ENCODE measurements at places on chromosomes 7 and 10. TPM values are rescaled to one million over a fixed set of nuclear protein-coding genes. Genes with fewer than 3 reads are reported as not detected.

DNA sequence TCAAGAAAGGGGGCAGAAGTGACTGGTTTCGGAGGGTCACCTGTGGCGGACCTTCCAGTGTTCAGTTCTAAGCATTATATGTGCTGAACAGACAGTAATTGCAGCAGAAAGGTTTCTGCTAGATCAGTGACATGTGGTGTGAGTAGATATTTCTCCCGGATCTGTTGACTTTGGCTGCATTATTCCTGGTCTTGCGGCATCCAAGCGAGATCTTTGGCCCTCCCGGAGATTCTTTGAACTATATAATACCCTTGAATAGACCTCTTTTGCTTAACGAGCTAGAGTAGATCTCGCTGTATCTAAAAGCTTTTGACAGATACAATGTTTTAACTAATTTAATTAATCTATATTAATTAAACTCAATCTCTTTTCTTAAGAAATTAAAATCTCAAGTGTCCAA, 99.8 kb downstream of the PTN start:
- no peaks in the 10 kb centered on the region for H3K36me3 ChIP-seq
- no peak overlapping the region for H3K27ac ChIP-seq
- DNase-seq: no peak
- H3K27me3 ChIP-seq: no peaks in the 10 kb centered on the region
- H3K4me3 ChIP-seq: no peak overlapping the region

DENND10 gene
- 53.7 TPM for total RNA-seq

ADRB1 gene
- 0.24 TPM for total RNA-seq

- no peak overlapping the region for H3K4me3 ChIP-seq
- H3K4me1 ChIP-seq: peaks cover 34% of the 10 kb centered on the region
- H3K36me3 ChIP-seq: peaks cover 33% of the 10 kb centered on the region
- no peak for DNase-seq
- no peaks in the 10 kb centered on the region for H3K27me3 ChIP-seq
These were observed 79.9 kb downstream of the FGFR2 start for GRCh38 chr10:121518333-121518732.

DNA sequence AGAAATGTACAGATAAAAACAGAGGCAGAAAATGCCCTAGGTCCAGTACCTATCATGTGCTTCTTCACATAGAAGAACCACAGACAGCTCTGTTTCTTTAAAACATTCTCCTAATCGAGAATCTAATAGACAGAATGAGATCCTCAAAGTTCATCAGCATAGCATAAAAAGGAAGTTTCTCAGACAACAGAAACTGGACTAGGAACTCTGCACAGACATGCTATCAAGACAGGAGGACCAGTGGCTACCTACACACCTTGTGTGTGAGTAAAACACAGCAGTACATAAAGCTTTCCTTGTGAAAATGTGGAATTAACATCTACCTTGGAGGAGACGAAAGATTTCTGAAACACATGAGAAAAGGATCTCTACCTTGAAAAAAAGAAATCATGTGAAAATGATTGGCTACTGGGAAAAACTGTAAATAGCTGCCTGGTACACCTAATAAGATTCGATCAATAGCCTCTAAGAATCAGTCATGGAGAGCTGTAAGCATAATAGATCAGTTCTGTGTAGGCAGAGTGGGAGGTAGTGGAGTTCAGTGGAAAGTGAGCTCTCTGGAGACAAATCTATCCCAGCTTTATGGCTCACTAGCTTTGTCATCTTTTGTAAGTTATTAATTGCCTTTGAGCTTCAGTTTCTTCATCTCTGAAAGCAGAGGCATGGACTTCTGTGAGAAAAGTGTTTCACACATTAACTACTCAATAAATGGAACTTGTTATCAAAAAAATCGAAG, 26.7 kb downstream of the ELAPOR2 start:
- no peak overlapping the region for H3K4me3 ChIP-seq
- no peak overlapping the region for H3K27ac ChIP-seq
- peaks cover 24% of the 10 kb centered on the region for H3K4me1 ChIP-seq
- no peaks in the 10 kb centered on the region for H3K36me3 ChIP-seq
- no peaks in the 10 kb centered on the region for H3K27me3 ChIP-seq

HOXA7 gene
- total RNA-seq: not detected

DNA sequence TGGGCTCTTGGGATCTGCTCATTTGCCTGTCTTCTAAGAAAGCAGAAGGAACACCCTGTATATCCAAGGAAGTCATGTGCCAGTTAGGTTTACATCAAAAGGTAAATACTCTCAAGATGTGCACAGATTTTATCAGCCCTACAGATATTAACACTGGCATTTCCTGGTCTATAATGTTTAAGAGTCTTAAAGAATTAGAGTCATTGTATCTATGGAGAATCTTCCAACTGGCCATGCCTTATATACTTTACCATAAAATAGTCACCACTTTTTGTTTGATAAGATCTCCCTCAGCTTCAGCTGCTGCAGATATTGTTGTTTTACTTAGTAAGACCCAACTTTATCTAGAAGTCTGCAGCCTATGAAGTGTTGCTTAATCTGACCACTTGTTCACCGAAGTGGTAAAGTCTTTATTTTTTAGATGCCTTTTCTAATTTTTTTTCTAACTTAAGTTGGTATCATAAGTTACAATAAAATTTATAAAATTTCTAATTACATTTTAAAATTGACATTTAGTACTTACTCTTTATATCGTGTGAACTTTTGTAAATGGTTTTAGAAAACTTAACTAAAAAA, 58.5 kb downstream of the CPED1 start:
- H3K27me3 ChIP-seq: no peaks in the 10 kb centered on the region
- H3K4me1 ChIP-seq: peaks cover 15% of the 10 kb centered on the region
- no peak overlapping the region for H3K27ac ChIP-seq

- no peak overlapping the region for H3K4me3 ChIP-seq
- H3K27ac ChIP-seq: no peak overlapping the region
- H3K4me1 ChIP-seq: no peaks in the 10 kb centered on the region
- no peaks in the 10 kb centered on the region for H3K27me3 ChIP-seq
- DNase-seq: no peak
These were observed 498.3 kb downstream of the GFRA1 start for GRCh38 chr10:115774721-115775120.

GRCh38 chr7:70571961-70572360, 560.0 kb upstream of the GALNT17 start:
- no peak overlapping the region for H3K4me3 ChIP-seq
- no peak overlapping the region for H3K27ac ChIP-seq
- no peak for DNase-seq
- no peaks in the 10 kb centered on the region for H3K27me3 ChIP-seq

- no peak overlapping the region for H3K4me3 ChIP-seq
- peaks cover 25% of the 10 kb centered on the region for H3K27me3 ChIP-seq
- no peak for DNase-seq
- no peak overlapping the region for H3K27ac ChIP-seq
- H3K4me1 ChIP-seq: no peaks in the 10 kb centered on the region
- no peaks in the 10 kb centered on the region for H3K36me3 ChIP-seq
These were observed 33.3 kb downstream of the FOXK1 start for GRCh38 chr7:4715410-4715776.

GRCh38 chr7:149616898-149617297, 119.3 kb upstream of the ZNF746 start:
- no peak for DNase-seq
- no peak overlapping the region for H3K27ac ChIP-seq
- H3K36me3 ChIP-seq: peaks cover 17% of the 10 kb centered on the region
- no peak overlapping the region for H3K4me3 ChIP-seq
- no peaks in the 10 kb centered on the region for H3K4me1 ChIP-seq

- H3K4me3 ChIP-seq: no peak overlapping the region
- DNase-seq: peak; percentile 21
- no peak overlapping the region for H3K27ac ChIP-seq
- no peaks in the 10 kb centered on the region for H3K36me3 ChIP-seq
These were observed 141.3 kb downstream of the IDE start for GRCh38 chr10:92432596-92432995.

IFT22 gene
- total RNA-seq: 13.8 TPM

IKZF1 gene
- total RNA-seq: 1.8 TPM

GRCh38 chr10:129583831-129584230, 116.8 kb downstream of the MGMT start:
- H3K4me1 ChIP-seq: no peaks in the 10 kb centered on the region
- H3K4me3 ChIP-seq: no peak overlapping the region

- H3K4me1 ChIP-seq: no peaks in the 10 kb centered on the region
- no peaks in the 10 kb centered on the region for H3K36me3 ChIP-seq
- no peaks in the 10 kb centered on the region for H3K27me3 ChIP-seq
- no peak overlapping the region for H3K27ac ChIP-seq
- no peak for DNase-seq
These were observed 7.0 kb upstream of the KEL start for GRCh38 chr7:142969183-142969582.

CXCL12 gene
- total RNA-seq: 47.3 TPM

NSMCE4A gene
- 74.6 TPM for total RNA-seq

PON3 gene
- 2.5 TPM for total RNA-seq

CYP3A7 gene
- total RNA-seq: not detected

- no peak overlapping the region for H3K4me3 ChIP-seq
- no peak for DNase-seq
- no peaks in the 10 kb centered on the region for H3K27me3 ChIP-seq
- H3K36me3 ChIP-seq: no peaks in the 10 kb centered on the region
- no peak overlapping the region for H3K27ac ChIP-seq
These were observed 99.9 kb upstream of the AKR1E2 start for GRCh38 chr10:4725917-4726606.

- H3K4me3 ChIP-seq: no peak overlapping the region
- H3K27ac ChIP-seq: no peak overlapping the region
- no peaks in the 10 kb centered on the region for H3K36me3 ChIP-seq
- peaks cover 23% of the 10 kb centered on the region for H3K4me1 ChIP-seq
- no peaks in the 10 kb centered on the region for H3K27me3 ChIP-seq
These were observed 73.8 kb downstream of the PAXIP1 start for GRCh38 chr7:154929006-154929726.

GRCh38 chr7:34844936-34845665, 187.1 kb downstream of the NPSR1 start:
- H3K4me1 ChIP-seq: no peaks in the 10 kb centered on the region
- H3K27me3 ChIP-seq: no peaks in the 10 kb centered on the region
- no peaks in the 10 kb centered on the region for H3K36me3 ChIP-seq
- H3K4me3 ChIP-seq: no peak overlapping the region
- H3K27ac ChIP-seq: no peak overlapping the region

SLC39A12 gene
- not detected for total RNA-seq

GRCh38 chr7:90669492-90669891, 73.4 kb downstream of the CDK14 start:
- no peak overlapping the region for H3K4me3 ChIP-seq
- no peaks in the 10 kb centered on the region for H3K4me1 ChIP-seq
- H3K36me3 ChIP-seq: no peaks in the 10 kb centered on the region
- H3K27ac ChIP-seq: no peak overlapping the region

GNGT1 gene
- not detected for total RNA-seq

STAG3 gene
- 3.4 TPM for total RNA-seq

POT1 gene
- 44.0 TPM for total RNA-seq

All from GM23338 (cell line).